A549 (cell line): ENCODE measurements at places on chromosomes 7 and 10.

DNA sequence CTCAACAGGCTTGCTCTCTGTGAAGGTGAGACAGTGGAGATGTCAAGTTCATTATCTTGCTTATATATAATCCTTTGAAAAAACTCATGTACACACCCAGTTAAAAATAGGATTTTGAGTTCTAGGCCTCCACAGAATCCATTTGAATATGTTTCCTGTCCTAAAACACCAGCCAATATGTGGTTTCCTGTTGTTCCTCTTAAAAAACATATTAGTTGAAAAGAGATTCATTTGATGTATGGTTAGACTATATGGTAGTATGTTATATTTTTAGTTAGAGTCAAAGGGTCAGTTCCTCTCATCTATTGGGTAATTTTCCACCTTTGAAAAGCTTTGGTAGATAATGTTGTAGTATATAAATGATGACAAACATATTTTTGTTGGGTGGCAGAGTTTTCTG lies 16.0 kb downstream of the PPP1R9A start:
- DNase-seq, result no peak

DNA sequence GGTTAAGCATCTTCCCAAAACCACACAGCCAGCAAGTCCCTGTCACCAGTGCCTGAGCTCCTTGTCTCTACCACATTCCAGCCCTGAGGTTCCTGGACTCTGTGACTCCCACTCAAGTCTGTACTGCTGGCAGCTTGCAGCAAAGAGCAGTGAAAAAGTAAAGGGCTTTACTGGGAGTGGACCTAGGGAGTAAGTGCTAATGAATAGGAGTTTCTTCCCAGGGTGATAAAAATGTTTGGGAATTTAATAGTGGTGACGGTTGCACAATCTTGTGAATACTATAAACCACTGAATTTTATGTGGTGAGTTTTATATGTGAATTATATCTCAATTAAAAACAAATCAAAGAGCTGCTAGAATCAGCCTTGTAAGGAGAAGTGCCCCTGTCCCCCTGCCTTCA lies 22.6 kb downstream of the HSPA12A start:
- DNase-seq, result no peak

- no peak for DNase-seq
Measured at GRCh38 chr7:122672536-122672935, 26.4 kb downstream of the RNF133 start.

GRCh38 chr10:86536294-86536861 lies 14.8 kb upstream of the WAPL start:
- DNase-seq, result no peak

DNA sequence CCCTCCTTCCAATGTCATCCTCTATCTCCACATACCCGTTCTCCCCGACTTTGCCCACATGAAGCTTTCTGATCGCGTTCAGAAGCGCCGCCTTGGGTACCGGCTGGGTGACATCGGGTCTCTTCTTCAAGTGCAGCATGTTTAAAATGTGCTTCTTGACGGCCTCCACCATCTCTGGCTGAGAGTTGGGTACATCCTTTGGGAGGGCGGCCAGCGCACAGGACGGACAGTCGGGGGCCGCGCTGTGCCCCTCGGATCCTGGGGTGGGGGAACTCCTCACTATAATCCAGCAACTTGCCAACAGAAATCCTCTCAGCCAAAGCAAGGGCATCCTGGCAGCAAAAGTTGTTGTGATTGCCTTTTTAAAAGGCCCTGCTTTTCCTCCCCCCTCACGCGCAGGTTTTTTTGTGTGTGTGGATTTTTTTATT lies 2.8 kb downstream of the INHBA start:
- no peak for DNase-seq

DNA sequence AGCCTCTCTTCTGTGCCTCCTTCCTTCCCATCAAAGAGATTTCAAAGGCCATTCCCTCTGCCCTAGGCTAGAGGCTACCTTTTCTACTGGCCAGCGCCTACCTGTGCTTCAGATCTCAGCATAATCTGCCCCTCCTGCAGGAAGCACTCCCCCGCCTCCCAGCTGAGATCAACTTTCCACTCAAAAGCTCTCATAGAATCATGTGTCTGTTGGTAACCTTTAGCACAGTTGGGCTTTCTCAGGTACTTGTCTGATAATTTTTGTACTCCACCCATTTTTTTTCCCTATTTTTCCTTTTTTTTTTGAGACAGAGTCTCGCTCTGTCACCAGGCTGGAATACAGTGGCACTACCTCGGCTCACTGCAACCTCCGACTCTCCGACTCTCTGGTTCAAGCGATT lies 231.0 kb upstream of the PRSS58 start:
- DNase-seq, result no peak

- DNase-seq, result no peak
Measured at GRCh38 chr10:94066411-94066810, 72.7 kb downstream of the PLCE1 start.

DNA sequence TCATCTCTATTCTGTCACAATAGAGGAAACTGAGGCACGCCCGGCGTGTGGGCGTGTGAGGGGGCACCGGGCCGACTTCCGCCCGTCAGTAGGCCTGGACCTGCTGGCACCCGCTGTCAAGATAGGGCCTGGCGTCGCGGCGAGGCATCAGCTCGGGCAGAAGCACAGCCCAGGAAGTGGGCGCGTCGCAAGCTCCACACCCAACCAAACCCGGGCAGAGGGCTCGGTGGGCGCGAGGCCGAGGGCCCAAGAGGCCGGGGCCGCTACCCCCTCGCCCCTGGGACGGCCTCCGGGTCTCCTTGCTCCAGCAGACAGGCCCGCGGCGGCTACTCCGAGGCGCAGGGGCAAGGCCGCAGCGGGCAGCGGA lies 91.2 kb downstream of the SPAG6 start:
- DNase-seq, result no peak

DNA sequence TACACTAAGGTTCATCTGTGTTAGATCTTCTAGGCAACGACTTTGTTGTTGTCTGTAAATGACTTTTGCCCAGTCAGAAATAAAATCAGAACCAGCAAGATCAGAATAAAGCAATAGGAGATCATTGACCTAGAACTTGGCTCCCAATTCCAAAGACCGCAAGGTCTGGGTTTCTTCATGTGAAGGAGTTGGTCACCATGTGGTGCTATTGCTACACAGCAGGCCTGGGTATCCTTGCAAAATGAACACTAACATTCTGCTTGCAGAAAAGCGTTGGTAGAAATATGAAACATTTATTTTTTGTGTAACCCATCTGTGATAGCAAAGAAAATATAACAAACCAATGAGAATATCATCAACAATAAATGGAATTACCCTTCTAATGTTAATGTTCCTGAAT lies 831.0 kb downstream of the NXPH1 start:
- DNase-seq, result no peak

DNA sequence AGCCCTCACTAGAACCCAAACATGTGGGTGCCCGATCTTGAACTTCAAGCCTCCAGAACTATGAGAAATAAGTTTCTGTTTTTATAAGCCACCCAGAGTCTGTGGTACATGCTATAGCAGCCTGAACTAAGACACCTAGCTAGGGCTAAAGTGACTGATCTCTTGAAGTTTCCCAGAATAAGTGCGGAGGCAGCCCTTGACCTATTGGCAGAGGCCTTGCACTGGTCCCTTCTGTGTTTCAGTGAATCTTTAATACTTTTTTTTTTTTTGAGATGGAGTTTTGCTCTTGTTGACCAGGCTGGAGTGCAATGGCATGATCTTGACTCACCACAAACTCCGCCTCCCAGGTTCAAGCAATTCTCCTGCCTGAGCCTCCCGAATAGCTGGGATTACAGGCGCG lies 85.1 kb downstream of the SVOPL start:
- no peak for DNase-seq

GRCh38 chr10:100489396-100489795 lies 26.6 kb downstream of the WNT8B start:
- no peak for DNase-seq

DNA sequence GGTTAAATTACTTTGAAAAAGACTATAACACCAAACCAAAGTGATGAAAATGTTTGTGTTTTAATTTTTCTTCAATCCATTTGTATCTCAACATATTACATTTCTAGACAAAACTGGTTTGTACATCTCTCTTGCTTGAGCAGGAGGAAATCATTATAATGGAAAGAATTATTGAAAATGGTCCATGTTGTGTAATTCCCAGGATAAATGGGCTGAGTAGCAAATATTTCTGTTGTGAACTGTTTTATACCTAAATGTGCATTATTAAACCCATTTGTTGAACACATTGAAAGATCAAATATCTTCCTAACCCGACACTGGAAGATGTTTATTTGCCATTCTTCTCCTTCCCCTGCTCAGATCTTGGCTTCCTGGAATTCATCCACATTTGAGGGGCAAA lies 14.1 kb upstream of the CDK6 start:
- DNase-seq, result no peak

DNA sequence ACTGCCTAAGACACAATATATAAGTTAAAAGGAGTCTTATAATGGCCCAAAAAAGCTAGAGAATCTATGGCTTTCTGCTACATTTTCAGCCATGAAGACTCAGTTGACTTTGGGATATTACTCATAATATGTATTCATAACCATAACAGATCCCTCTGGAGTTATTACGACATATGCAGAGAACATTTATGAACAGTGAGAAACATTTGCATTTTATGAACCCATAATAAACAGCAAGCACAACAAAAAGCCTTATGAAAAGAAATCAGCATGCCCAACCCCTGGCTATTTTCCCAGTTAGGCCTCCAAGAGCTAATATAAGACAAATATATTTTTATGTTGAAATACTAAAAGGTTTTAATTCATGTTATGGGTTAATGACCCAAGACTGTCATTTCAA lies 52.4 kb downstream of the ARMH3 start:
- no peak for DNase-seq

GRCh38 chr7:122311050-122311700 lies 6.6 kb upstream of the FEZF1 start:
- no peak for DNase-seq

GRCh38 chr7:107580716-107581383 lies 804 bp downstream of the BCAP29 start:
- DNase-seq, result no peak

DNA sequence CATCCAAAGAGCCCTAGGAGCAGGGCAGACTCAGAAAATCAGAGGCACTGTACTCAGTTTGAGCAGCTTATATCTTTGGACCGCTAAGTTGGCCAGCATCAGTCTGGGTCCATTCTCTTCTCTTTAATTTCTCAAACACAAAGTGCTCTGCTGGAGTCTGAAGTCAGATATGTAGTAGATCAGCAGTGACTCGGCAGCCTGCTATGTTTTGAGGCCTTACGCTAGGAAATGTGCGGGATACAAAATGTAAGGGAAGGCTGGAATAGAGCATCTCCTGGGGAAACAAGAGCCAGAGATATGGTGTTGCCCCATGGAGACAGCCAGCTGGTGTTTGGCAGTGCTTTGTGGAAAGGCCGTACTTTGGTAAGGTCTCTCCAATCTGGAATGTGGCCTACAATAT lies 60.6 kb upstream of the VKORC1L1 start:
- DNase-seq, result no peak

DNA sequence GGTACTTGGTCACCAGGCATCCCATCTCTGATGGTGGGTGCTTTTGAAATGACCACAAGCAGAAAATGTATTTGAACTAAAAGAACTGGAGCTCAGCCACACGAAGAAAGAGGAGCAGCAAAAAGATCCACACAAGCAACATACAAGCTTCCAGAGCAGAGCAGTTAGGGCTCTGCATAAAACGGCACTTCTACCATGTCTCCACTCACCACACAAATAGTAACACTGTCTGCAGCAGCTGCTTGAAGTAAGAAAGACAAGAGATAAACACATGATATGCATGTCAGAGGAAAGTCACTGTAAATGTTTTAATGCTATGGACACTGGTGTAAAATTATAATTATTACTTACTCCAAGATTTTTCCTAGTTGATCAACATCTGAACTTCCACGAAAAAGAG lies 32.5 kb upstream of the FAM133B start:
- no peak for DNase-seq

GRCh38 chr10:33674986-33675599 lies 340.6 kb upstream of the NRP1 start:
- no peak for DNase-seq

DNA sequence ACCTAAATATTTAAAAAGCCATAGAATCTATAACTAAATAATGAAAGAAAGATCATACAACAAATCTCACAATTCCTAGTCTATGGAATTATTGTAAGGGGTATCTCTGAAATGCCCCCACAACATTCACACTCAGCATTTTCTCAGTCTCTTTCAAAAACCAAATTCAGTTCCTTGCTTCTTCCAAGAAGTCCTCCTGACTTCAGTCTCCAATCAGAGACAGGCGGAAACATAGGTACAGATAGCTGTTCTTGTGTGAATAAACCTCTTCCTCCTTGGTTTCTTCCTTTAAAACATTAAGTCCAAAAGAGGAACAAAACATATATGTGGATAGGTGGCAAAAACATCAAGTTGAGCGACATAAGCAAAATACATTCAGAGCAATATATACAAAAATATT lies 13.9 kb upstream of the FBXW4 start:
- DNase-seq, result no peak

- DNase-seq, result no peak
Measured at GRCh38 chr7:107394831-107395230, 75.0 kb upstream of the GPR22 start.

DNA sequence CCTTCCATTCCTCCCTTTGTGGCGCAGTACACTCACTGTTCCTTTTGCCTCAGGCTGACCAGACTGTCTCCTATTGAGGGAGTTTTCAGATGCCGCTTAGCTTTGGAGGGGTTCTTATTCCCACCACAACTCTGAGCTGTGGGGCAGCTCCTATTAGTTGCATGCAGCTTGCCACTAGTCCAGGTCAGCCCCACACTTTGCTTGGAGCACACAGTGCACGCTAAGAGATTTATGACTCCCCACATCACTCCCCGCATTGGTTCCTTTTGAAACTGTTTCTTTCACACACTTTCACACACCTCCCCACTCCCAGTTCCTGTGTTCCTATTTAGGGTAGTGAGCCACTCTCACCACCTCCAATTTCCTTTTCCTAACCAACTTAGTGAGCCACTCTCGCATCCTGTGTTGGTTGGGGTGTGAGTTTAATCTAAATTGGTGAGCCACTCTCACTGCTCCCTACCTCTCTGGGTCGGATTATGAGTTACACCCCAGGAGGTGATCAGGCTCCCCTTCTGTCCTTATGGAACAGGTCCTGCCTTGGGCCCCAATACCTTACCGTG lies 10.4 kb upstream of the ZNF485 start:
- DNase-seq, result no peak

DNA sequence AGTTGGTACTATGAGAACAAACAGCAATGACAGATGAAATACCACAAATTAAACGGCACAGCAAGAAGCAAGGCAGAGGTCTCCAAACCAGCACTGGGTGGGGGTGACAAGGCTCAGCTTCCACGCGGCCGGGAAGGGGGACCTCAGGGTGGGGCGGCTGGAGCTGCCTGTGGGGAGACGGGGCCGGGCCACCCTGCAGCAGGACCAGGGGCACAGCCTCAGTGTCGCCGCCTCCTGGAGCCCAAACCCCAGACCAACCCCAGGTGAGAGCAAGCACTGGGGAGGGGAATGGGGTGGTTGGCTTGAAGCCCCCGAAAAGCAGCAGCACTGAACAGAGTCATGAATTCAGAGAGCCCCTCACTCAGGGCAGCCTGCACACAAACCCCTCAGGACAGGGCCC lies 49.3 kb upstream of the PRKAR1B start:
- no peak for DNase-seq

GRCh38 chr7:89232-90019 lies 102.9 kb upstream of the FAM20C start:
- no peak for DNase-seq

- no peak for DNase-seq
Measured at GRCh38 chr7:46705386-46706255, 784.5 kb upstream of the IGFBP3 start.
